Amniotic epithelial cell (primary cell): ENCODE measurements at places on chromosomes 1 and 21.

- DNase-seq: peak; percentile 4
These were observed 560.3 kb upstream of the ZP4 start for GRCh38 chr1:238450976-238451375.

- no peak for DNase-seq
These were observed 319.7 kb downstream of the MATN1 start for GRCh38 chr1:30403726-30404125.

- peak; percentile 15 for DNase-seq
These were observed 3.0 kb downstream of the FMO1 start for GRCh38 chr1:171251042-171251951.

GRCh38 chr1:41714638-41715389 lies 203.9 kb downstream of the HIVEP3 start:
- no peak for DNase-seq

- no peak for DNase-seq
These were observed 11.0 kb downstream of the PRDM15 start for GRCh38 chr21:41868062-41868710.

GRCh38 chr1:157274698-157275534 lies 136.7 kb upstream of the ETV3 start:
- peak; percentile 46 for DNase-seq

DNA sequence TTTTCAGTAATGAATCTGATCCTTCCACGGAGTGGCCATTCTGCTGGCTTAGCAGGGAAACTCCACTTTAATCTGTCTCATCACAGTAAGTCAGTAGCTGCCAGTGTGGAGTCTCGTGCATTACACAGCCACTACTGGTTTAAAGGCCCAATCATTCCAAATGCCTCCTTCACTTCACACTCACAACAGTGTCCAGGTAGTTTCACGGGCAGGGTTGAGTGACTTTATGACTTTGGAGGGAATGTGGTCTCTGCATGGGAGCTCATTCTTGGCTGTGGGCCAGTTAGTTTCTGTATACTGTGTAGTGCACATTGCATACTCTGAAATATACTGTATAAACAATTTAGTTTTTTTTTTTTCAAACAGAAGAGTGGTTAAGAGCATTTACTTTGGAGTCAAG lies 34.6 kb upstream of the C1orf87 start:
- no peak for DNase-seq

GRCh38 chr1:182191381-182192115 lies 130.0 kb upstream of the ZNF648 start:
- no peak for DNase-seq

GRCh38 chr1:8962812-8963530 lies 17.3 kb downstream of the CA6 start:
- DNase-seq: peak; percentile 52

DNA sequence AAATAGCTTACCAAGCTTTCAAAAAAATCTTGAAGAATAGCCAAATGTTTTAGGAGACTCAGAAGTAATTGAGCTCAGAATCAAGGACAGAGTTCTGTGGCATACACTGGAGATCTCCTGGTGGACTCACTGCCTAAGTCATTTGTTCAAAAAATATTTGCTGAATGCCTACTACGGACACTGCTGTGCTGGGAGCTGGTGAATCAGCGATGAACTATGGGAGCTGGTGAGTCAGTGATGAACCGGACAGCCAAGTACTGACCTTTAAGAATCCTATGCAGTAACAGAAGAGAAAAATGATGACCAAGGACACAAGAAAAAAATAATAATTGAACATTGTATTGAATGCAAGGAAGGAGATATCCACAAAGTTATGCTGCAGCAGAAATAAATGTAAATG lies 717.9 kb upstream of the CXADR start:
- DNase-seq: peak; percentile 89

- no peak for DNase-seq
These were observed 33.2 kb upstream of the BSDC1 start for GRCh38 chr1:32427264-32427963.

- peak; percentile 16 for DNase-seq
These were observed 750 bp downstream of the SYNJ1 start for GRCh38 chr21:32726839-32727686.

GRCh38 chr21:35019631-35020032 lies 29.5 kb downstream of the RUNX1 start:
- no peak for DNase-seq

DNA sequence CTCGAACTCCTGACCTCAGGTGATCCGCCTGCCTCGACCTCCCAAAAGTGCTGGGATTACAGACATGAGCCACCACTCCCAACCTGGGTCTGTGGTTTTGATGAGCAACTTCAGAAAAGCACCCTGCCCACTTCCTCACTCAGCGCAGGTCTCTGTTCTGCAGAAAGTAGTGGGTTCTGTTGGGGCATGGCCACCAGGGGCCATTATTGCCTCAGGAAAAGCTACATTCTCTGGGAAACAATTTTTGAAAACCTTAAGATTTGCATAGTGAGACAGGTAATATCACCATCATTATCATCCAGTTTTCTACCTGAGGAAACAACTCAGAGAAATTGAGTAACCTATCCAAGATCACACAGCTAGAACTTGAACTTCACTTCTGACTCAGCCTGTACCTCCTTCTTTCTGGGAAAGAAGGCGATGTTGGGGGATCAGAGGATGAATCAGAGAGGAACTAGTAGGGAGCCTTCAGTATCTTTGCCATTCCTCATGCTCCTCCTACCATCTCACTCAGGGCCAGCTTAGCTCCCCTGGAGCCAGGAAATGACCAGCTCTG lies 7.1 kb upstream of the NES start:
- DNase-seq: peak; percentile 82

- DNase-seq: no peak
These were observed 401.7 kb upstream of the PROX1 start for GRCh38 chr1:213585959-213586586.

DNA sequence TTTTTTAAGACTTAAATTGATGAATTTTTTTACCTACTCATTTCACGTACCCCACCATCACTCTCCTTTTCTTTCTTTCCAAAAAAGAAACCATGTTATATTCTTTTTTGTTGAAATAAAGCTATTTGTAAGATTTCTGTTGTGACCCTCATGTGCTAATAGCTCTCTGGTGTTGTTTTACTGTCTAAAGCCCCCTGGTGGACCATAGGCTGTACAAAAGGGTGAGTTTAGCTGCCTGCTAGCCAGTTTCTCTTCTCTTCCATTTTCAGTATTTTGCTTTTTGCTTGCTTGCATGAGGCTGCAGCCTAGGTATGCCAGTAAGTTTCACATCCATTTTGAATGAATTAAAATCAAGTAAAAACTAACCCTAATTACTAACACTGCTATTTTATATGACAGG lies 15.6 kb upstream of the VAMP3 start:
- DNase-seq: peak; percentile 9

GRCh38 chr1:73911849-73912248 lies 286.1 kb downstream of the LRRIQ3 start:
- no peak for DNase-seq

DNA sequence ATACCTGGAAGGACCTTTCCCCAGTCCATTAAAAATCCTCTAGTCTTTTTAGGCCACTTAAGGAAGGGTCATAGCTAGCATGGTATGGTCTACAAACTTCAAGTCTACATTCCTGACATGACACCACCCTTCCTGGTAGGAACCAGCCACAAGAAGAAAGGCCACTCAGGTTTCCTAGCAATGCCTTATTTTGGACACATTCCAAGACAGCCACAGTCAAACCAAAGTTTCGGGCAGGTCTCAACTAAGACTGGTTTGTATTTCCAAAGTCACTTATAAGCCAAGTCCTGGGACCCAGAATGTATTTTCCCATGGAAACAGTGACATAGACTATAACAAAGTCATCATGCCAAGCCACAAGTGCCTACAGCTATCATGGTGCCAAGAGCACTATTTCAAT lies 50.6 kb upstream of the SLC44A3 start:
- DNase-seq: no peak

DNA sequence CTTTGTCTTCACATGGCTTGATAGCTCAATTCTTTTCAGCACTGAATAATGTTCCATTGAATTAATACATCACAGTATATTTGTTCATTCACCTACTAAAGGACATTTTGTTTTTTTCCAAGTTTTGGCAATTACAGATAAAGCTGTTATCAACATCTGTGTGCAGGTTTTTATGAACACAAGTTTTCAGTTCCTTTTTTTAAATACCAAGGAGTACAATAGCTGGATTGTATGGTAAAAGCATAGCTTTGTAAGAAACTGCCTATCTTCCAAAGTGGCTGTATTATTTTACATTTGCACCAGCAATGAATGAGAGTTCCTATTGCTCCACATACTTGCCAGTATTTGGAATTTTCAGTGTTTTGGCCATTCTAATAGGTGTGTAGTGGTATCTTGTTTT lies 4.8 kb upstream of the MCOLN2 start:
- DNase-seq: no peak

GRCh38 chr1:35980090-35980489 lies 49.2 kb downstream of the AGO3 start:
- no peak for DNase-seq

DNA sequence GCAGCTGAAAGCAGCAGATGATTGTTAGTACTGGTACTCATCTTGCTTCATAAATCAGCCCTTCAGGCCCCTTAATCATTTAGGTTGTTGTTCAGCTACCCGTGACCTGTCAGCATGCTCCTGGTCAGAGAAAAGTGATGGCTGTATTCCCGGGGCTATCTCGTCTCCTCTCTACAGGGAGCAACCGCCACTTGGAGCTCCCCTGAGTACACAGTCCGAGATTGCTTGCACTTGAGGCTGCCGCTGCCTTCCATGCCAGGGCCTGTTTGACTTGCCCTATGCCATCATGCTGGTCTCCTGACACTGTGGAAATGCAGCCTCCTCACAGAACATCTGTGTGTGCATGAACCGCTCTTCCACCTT lies 97.5 kb downstream of the SPATA46 start:
- peak; percentile 39 for DNase-seq

DNA sequence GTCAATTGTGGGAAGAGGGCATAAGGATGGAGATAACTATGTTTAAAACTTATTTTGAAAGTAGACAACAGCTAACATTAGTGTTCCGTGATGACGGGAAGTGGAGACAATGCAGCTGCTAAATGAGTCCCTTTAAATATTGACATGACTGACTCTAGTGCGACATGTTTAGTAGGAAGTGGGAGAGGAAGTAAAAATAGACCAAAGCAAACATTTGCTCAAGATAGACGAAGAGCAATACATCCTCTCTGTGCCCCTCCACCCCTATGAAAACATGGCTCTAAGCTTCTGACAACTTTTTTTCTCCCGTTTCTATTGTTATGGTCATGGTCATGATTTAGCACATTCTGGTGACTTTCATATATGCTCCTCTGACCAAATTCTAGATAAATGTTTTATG lies 60.0 kb upstream of the HMCN1 start:
- DNase-seq: no peak

- no peak for DNase-seq
These were observed 499.2 kb downstream of the OMA1 start for GRCh38 chr1:58047265-58047858.

DNA sequence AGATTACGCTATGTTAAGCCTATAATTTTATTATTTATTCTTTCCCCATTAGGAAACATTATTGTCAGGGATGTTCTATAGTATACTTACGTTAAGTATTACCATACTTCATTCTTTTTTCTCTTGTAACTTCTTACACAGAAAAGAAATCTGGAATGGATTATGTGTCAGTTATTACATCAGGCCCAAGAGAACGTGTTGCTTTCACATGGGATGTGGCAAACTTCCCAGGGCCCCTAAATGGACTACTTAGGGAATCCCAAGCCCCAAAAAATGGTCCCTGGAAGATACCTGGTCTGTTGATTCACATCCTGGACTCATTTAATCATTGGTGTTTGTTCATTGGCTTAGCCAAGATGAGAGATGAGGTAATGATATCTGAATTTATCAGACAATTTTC lies 249.8 kb downstream of the NRIP1 start:
- no peak for DNase-seq

GRCh38 chr1:183778568-183779433 lies 26.1 kb upstream of the RGL1 start:
- no peak for DNase-seq

GRCh38 chr1:118821801-118822200 lies 166.3 kb downstream of the TBX15 start:
- no peak for DNase-seq

GRCh38 chr1:90616395-90616794 lies 100.7 kb downstream of the BARHL2 start:
- DNase-seq: no peak

DNA sequence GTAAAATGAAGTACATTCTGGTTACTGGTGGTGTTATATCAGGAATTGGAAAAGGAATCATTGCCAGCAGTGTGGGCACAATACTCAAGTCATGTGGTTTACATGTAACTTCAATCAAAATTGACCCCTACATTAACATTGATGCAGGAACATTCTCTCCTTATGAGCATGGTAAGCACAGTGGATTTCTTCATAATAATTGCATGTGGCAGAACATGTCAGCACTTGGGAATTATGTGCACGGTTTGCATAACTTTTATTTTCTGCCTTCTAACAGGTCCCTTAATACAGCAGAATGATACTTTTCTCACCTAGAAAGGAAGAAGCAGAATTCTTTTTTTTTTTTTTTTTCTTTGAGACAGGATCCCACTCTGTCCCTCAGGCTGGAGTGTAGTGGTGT lies 3.8 kb downstream of the CTPS1 start:
- DNase-seq: no peak
